ENCODE measurements at places on chromosomes 5 and 9.
A peak's percentile ranks its signal among the peaks of the same experiment; 100 is the strongest.

- H3K4me1 ChIP-seq = peaks cover 28% of the 10 kb centered on the region
- H3K27ac ChIP-seq = no peak overlapping the region
- peaks cover 23% of the 10 kb centered on the region for H3K36me3 ChIP-seq
- no peak for DNase-seq
- no peak overlapping the region for H3K4me3 ChIP-seq
These were observed 45.3 kb downstream of the CERT1 start for GRCh38 chr5:75466006-75466716.

DNA sequence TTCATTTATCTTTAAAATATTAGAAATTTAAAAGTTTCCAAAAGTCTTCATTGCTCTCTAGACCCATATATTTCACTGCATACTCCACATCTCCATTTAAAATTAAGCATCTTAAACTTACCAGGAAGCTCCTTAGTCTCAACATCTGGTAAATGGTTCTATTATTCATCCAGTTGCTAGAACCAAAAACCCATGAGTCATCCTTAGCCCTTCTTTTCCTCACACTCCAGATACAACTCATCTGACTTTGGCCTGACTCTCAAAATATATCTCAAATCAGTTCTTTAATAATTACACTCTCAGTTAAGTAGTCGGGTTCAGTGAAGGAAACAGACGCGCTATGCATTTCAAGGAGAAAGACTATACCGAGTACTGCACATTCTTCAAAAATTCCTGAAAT is 110.2 kb upstream of the COX7C start:
- H3K27me3 ChIP-seq = no peaks in the 10 kb centered on the region
- no peaks in the 10 kb centered on the region for H3K36me3 ChIP-seq
- H3K4me1 ChIP-seq = no peaks in the 10 kb centered on the region
- no peak overlapping the region for H3K4me3 ChIP-seq
- H3K27ac ChIP-seq = no peak overlapping the region
- no peak for DNase-seq

DNA sequence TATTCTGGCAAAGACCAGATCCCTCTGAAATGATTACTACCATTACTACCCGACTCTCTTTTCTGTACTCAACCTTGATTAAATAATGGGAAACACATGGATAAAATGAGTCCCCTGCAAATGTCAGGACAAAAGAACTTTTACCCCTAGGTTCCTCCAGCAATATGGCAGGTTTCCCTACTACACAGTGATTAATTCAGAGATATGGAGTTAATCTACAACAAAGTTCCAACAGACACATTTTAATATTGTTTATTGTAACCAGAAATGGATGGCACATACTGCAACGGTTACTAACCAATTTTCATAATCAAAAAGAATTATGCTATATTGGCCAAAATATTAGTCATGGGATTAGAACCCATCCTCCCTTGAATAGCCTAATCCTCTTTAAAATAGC is 294.8 kb downstream of the ATPSCKMT start:
- no peak overlapping the region for H3K4me3 ChIP-seq
- H3K27me3 ChIP-seq = no peaks in the 10 kb centered on the region
- no peaks in the 10 kb centered on the region for H3K4me1 ChIP-seq
- H3K27ac ChIP-seq = no peak overlapping the region
- H3K36me3 ChIP-seq = no peaks in the 10 kb centered on the region

- H3K4me3 ChIP-seq = no peak within 1 kb of the TSS
- no peak within 1 kb of the TSS for H3K27ac ChIP-seq
- no peaks in the 10 kb centered on the region for H3K36me3 ChIP-seq
These were observed at the start of gene TYRP1 for GRCh38 chr9:12693141-12693540. TSS of gene TYRP1 (plus strand) at chr9:12693385. CDS start at chr9:12693997, 612 bp downstream.

GRCh38 chr5:91281401-91281800 is 101.7 kb downstream of the ARRDC3 start:
- H3K4me3 ChIP-seq = peak overlapping the region; percentile 81
- peak overlapping the region; percentile 49 for H3K27ac ChIP-seq
- no peak for DNase-seq
- H3K27me3 ChIP-seq = peaks cover 2% of the 10 kb centered on the region
- peaks cover 40% of the 10 kb centered on the region for H3K4me1 ChIP-seq

GRCh38 chr5:35540002-35540401 is 77.7 kb upstream of the SPEF2 start:
- peaks cover 8% of the 10 kb centered on the region for H3K27me3 ChIP-seq
- no peaks in the 10 kb centered on the region for H3K36me3 ChIP-seq
- no peaks in the 10 kb centered on the region for H3K4me1 ChIP-seq
- no peak overlapping the region for H3K27ac ChIP-seq
- no peak overlapping the region for H3K4me3 ChIP-seq

DNA sequence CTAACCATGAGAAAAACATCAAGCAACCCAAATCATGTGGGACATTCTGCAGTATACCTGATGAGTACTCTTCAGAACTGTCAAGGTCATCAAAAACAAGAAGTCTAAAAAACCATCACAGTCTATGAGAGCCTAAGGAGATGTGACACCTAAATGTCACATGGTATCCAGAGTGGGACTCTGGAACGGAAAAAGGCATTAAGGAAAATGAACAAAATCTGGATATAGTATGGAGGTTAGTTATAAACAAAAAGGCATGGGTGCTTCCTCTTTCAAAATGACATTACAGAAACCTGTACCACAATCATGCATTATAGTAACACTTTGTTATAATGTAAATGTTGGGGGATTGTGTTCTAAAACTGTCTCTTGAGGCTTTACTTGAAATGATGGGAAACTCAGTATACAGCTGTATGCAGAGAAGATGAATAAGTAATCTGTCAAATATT is 47.4 kb downstream of the PRKACG start:
- no peak overlapping the region for H3K4me3 ChIP-seq
- H3K27me3 ChIP-seq = no peaks in the 10 kb centered on the region
- H3K36me3 ChIP-seq = peaks cover 15% of the 10 kb centered on the region
- peaks cover 23% of the 10 kb centered on the region for H3K4me1 ChIP-seq
- H3K27ac ChIP-seq = no peak overlapping the region
- DNase-seq = no peak

DNA sequence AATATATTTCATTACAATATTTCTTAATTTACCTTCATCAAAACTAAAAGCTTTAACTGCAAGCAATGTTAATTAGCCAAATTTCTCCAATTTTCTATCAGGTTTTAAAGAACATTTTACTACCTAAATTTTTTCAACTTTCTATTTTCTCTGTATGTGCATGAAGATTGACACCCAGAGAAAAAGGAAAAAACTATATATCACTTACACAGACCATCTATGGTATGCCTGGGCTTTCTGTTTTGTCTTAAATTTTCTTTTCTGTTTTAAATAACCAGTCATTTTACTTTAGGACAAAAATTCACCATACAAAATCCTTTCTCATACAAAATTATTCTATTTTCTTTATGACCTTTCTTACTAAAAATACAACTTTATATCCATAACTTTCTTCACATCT is 13.8 kb upstream of the IL7R start:
- H3K36me3 ChIP-seq = peaks cover 33% of the 10 kb centered on the region
- DNase-seq = no peak
- peaks cover 20% of the 10 kb centered on the region for H3K4me1 ChIP-seq
- no peaks in the 10 kb centered on the region for H3K27me3 ChIP-seq

- H3K4me1 ChIP-seq = peaks cover 9% of the 10 kb centered on the region
- no peak for DNase-seq
- no peak overlapping the region for H3K27ac ChIP-seq
- H3K36me3 ChIP-seq = peaks cover 5% of the 10 kb centered on the region
- no peaks in the 10 kb centered on the region for H3K27me3 ChIP-seq
- no peak overlapping the region for H3K4me3 ChIP-seq
These were observed 341.4 kb upstream of the RFX3 start for GRCh38 chr9:3867196-3867595.

GRCh38 chr5:124948062-124948753 is 201.8 kb upstream of the ZNF608 start:
- DNase-seq = no peak
- H3K27ac ChIP-seq = no peak overlapping the region
- H3K4me3 ChIP-seq = no peak overlapping the region

DNA sequence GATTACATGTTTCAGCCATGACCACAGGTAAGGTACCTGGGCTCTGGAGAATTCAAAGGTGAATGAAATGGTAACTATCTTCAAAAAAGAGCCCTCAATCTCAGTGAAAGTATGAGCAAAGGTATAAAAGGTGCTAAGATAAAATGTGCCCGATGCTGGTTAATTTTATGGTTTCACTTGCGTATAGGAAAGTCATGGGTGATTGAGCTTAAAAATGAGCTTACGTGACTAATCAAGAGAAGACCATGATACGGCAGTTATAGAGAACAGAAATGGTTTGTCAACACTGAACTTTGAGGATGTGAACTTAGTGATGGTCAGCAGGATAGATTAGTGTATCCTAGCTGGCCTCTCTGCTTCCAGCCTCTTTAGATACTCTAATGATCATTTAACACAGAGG is 320.1 kb downstream of the DEPDC1B start:
- H3K4me3 ChIP-seq = no peak overlapping the region
- no peak overlapping the region for H3K27ac ChIP-seq
- H3K27me3 ChIP-seq = peaks cover 2% of the 10 kb centered on the region
- no peaks in the 10 kb centered on the region for H3K36me3 ChIP-seq

GRCh38 chr5:38069360-38069759 is 189.0 kb upstream of the EGFLAM start:
- no peak overlapping the region for H3K27ac ChIP-seq
- H3K27me3 ChIP-seq = no peaks in the 10 kb centered on the region

- H3K27ac ChIP-seq = no peak overlapping the region
- H3K4me1 ChIP-seq = peaks cover 30% of the 10 kb centered on the region
- H3K36me3 ChIP-seq = peaks cover 11% of the 10 kb centered on the region
- peak; percentile 53 for DNase-seq
These were observed 37.3 kb downstream of the FBXW2 start for GRCh38 chr9:120755810-120756434.

GRCh38 chr5:111535879-111536549 is 23.7 kb upstream of the STARD4 start:
- peaks cover 5% of the 10 kb centered on the region for H3K27me3 ChIP-seq
- H3K4me3 ChIP-seq = no peak overlapping the region
- no peak overlapping the region for H3K27ac ChIP-seq
- peaks cover 17% of the 10 kb centered on the region for H3K4me1 ChIP-seq
- DNase-seq = no peak
- peaks cover 2% of the 10 kb centered on the region for H3K36me3 ChIP-seq

- H3K36me3 ChIP-seq = no peaks in the 10 kb centered on the region
- no peak for DNase-seq
- H3K4me1 ChIP-seq = peaks cover 11% of the 10 kb centered on the region
These were observed 2.7 kb downstream of the S1PR3 start for GRCh38 chr9:88993871-88994460.

DNA sequence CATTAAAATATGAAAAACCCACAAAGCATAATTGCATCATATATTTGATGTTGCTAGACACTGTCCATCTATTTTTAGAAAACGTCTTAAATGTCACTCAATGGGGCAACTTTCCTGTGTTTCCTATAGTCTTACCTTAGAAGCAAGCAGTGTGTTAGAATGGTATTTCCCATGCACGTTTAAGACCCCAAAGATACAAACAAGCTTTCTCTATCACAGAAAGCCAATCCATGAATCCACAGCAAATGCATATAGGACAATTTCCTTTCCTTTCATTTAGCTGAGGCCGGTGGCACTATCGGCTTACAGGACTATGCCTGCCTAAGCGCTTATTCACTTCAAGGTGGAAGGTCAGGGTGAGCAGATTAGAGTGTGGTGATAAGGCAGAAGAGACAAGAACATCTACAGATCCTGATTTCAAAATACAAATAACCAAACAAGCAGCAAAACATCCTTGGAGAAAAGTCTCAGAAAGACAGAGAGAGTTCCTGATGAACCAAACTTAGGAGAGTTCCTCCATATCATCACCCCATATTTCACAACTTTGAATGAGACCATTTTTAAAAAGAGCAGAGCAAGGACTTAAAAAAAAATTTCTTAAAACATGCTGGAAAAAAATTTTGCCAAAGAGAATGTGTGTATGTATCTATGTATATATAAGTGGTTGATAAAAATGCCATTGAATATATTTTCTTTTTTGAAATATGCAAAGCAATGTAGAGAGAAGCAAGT is 57.2 kb downstream of the MEF2C start:
- no peaks in the 10 kb centered on the region for H3K36me3 ChIP-seq
- peaks cover 44% of the 10 kb centered on the region for H3K4me1 ChIP-seq
- peaks cover 6% of the 10 kb centered on the region for H3K27me3 ChIP-seq
- H3K27ac ChIP-seq = no peak overlapping the region
- H3K4me3 ChIP-seq = no peak overlapping the region

GRCh38 chr5:91206734-91207133 is 176.4 kb downstream of the ARRDC3 start:
- no peak for DNase-seq
- H3K36me3 ChIP-seq = no peaks in the 10 kb centered on the region
- no peak overlapping the region for H3K4me3 ChIP-seq
- no peak overlapping the region for H3K27ac ChIP-seq
- peaks cover 6% of the 10 kb centered on the region for H3K27me3 ChIP-seq

DNA sequence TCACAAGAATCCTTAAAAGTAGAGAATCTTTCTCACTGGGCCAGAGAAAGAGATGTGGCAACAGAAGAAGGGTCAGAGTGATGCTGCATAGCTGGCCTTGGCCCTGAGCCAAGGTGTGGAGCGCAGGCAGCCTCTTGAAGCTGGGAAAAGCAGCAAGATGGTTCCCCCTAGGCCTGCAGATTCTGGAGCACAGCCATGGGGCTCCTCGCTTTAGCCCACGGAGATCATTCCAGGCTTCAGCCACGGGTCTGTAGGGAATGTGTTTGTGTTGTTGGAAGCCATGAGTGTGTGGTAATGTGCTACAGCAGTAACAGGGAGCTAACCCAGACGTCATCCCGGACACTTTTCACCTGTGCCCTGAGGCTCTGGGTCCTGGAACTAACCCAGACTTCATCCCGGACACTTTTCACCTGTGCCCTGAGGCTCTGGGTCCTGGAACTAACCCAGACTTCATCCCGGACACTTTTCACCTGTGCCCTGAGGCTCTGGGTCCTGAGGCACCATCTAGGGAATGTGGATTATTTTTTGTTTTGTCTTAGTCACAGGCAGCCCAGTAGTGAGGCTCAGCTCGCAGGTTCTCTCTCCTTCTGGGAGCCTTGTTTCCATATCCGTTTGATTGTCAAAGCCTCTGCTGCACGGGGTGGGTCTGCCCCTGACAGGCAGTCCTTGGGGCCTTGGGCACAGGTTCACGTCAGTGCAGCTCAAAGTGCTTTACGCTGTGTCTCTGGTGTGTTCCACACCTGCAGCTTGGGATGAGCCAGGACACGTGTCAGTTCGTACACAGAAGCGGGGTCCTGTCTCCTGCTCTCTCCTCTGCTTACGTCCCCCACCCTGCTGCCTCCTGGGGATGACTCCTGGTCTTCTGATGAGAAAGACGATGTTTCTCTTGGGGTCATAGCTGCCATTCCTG is 56.3 kb upstream of the EXOC3 start:
- peaks cover 44% of the 10 kb centered on the region for H3K36me3 ChIP-seq
- H3K4me3 ChIP-seq = no peak overlapping the region
- H3K27me3 ChIP-seq = peaks cover 2% of the 10 kb centered on the region
- H3K4me1 ChIP-seq = peaks cover 34% of the 10 kb centered on the region
- H3K27ac ChIP-seq = no peak overlapping the region

DNA sequence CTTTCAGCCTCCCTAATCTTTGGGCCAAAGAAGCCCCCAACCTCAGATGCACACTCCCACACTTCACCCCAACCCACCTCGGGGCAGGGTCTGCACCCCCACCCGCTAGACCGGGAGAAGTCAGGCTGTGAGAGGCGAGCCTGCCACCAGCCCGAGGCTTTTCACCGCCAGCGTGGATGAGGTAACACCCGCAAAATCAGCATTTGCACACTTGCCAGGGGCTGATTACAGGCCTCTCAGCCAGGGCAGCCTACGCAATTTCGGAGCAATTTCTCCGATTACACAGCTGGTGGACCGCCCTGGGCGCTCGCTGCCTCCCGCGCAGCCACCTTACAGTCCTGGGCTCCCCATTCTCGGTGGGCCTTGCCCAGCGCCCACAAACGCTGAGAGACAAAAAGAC is 68.5 kb downstream of the FOXD1 start:
- no peak overlapping the region for H3K4me3 ChIP-seq
- no peak for DNase-seq
- no peak overlapping the region for H3K27ac ChIP-seq
- peaks cover 65% of the 10 kb centered on the region for H3K27me3 ChIP-seq
- peaks cover 8% of the 10 kb centered on the region for H3K36me3 ChIP-seq
